ENCODE measurements at places on chromosomes 6 and 20. TPM values are rescaled to one million over a fixed set of nuclear protein-coding genes. Genes with fewer than 3 reads are reported as not detected.

RNASET2 gene
- total RNA-seq, result 302 TPM

DDX27 gene
- 74.6 TPM for total RNA-seq

- H3K27me3 ChIP-seq, result no peaks in the 10 kb centered on the region
- peak overlapping the region; percentile 100 for H3K27ac ChIP-seq
- H3K36me3 ChIP-seq, result no peaks in the 10 kb centered on the region
- H3K4me3 ChIP-seq, result peak overlapping the region; percentile 95
Observed at GRCh38 chr6:36677753-36678487, 594 bp upstream of the CDKN1A start.

DNA sequence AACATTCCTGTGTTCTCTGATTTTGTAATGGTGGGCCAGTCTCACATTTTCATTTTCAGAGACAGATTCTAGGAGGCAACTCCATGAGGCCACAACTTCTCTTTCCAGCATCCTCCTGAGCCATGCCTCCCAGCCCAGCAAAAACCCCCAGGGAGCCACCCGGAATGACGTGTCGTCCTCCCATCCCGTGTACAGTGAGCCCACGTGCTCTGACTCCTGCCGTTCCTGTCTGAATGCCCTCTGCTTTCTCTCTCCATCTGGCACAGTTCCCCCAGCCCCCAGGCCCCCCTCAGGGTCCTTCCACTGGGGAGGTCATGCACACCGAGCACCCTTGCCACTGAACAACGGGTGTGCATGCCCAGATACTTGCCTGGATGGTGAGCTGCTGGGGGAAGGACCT lies 38.0 kb downstream of the C20orf203 start:
- no peak overlapping the region for H3K27ac ChIP-seq
- H3K4me3 ChIP-seq, result no peak overlapping the region
- no peaks in the 10 kb centered on the region for H3K27me3 ChIP-seq
- DNase-seq, result no peak
- H3K36me3 ChIP-seq, result no peaks in the 10 kb centered on the region

TMEM200A gene
- 0.37 TPM for total RNA-seq

IGF2R gene
- total RNA-seq, result 53.3 TPM

SLA2 gene
- total RNA-seq, result 0.76 TPM

KCNG1 gene
- total RNA-seq, result 20.3 TPM

All from B cell (primary cell).